ENCODE measurements at places on chromosomes 5 and 9.

DNA sequence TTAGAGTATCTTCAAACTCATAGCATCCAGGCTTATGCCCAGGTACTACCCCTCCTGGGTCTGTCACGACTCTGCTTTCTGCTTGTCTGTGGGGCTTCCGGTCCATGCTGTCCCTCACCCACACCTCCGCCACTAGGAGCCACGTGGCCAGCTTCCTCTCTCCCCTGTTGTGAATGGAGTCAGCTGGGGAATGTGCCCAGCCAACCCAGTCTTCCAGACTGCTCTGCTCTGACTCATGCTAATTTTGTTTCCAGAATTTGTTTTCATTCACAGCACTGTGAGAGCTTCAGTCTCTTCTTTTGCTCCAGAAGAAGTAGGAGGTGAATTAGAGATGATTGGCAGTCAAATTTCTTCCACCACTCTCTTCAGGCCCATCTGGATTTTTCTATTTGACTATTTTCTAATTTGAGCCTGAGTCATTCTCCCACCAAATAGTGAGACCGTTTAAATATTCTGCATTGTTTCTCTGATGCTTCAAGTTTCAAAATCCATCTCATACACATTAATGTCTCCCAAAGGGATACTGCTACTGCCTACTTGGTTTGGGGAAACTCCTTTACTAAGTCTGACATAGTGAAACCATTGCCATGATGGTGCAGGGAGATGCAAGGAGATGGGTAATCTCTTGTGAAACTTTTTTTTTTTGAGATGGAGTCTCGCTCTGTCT, 424.1 kb upstream of the KIF2A start:
- no peak for DNase-seq

- DNase-seq: no peak
Measured at GRCh38 chr5:55022450-55022849, 1.6 kb upstream of the GZMK start.

- no peak for DNase-seq
Measured at GRCh38 chr9:85344901-85345300, 396.9 kb downstream of the AGTPBP1 start.

DNA sequence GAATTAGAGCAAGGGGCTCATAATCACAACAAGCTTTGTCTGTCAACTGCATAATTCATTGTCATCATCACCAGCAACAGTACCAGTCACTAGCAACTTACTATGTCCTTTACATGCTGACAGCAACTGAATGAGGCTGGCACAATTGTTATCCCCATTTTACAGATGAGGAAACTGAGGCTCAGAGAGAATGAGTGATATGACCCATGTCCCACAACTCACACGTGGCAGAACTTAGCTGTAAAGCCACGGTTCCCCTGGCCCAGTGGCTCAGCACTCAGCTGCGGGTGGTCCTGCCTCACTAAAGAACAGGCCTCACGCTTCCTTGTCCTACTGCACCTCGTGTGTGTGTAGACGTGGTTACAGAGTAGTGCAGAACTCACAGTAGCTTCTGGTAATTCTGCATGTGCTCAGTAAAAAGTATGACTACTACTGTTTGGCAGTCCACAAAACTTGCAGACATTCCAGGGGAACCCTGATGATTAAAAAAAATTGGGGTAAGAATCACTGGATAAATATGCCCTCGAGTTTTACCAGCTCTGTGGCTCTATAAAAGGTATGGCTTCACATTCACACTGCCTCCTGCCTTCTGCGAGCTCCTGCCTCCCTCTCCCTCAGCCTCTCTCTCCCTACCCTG, 30.2 kb downstream of the AFAP1L1 start:
- DNase-seq: no peak

GRCh38 chr9:91884696-91885687, 65.0 kb downstream of the ROR2 start:
- no peak for DNase-seq

- no peak for DNase-seq
Measured at GRCh38 chr5:158450751-158451171, 591.8 kb upstream of the CLINT1 start.

GRCh38 chr5:132219981-132220380, 7.7 kb downstream of the P4HA2 start:
- DNase-seq: no peak

GRCh38 chr5:80192507-80193241, 63.2 kb downstream of the SERINC5 start:
- DNase-seq: no peak

DNA sequence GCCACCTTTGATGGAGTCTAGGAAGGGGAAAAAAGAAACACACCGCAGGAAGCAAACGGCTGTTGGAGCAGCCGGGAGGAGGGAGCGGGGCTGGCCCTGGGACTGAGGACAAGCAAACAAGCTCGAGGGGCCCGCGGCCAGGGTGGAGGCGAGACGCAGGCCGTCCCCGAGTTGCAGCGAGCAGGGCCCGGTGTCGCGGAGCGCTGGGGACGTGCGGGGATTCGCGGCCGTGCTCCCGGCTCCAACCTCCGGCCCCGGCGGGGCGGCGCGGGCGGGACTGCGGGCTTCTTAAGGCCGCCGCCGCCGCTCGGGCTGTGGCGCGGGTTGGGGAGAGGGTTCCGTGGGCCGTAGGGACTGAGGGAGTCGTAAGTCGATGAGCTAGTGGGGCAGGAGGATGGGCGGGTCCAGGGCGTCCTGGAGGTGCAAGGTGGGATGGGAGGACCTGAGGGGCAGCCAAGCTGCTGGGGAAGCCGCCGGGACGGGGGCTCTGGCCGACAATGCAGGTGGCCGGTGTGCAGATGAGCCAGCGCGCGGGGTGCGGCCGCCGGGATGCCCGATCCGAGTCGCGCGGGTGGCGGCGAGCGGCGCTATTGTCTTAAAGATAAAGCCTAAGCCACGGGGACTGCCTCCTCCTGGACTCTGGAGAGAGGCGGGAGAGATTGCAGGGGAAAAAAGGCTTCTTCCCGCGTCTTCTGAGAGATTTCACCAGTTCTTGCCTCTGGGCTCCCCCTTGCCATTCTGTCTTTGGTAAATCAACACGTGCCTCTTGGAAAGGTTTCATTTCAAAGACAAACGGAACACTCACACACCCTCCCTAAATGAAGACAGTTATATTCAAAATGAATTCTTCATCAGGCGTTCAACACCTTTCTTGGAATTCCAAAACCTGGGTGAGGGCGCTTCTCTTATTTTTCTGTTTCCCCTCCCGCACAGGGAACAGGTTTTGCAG, 1.6 kb upstream of the HAPLN1 start:
- peak; percentile 69 for DNase-seq

GRCh38 chr5:138597661-138598400, 22.6 kb upstream of the HSPA9 start:
- DNase-seq: no peak

- no peak for DNase-seq
Measured at GRCh38 chr5:1343315-1343751, 1.6 kb downstream of the CLPTM1L start.

DNA sequence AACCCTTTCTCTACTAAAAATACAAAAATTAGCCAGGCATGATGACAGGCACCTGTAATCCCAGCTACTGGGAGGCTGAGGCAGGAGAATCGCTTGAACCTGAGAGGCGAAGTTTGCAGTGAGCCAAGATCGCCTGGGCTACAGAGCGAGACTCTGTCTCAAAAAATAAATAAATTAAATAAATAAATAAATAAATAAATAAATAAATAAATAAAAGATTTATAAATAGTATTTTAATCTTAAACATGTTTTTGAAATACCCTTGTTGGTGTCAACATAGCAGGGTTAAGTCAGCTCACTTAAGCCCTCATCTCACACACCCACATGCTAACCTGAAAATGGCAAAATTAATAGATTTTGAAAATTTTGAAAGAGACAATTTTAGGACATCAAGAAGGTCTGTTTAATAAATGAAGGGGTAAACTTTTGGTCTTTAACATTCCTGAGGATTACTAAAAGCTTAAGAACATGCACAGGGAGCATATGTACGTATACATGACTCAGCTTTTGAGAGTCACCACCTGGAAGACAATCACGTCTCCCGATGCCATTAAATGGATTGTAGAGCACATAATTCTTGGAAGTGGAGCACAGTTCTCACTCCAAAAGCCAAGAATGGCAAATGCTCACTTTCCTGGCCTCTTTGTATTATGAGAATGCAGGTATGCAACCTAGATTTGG, 202.5 kb downstream of the GDNF start:
- DNase-seq: no peak

- DNase-seq: no peak
Measured at GRCh38 chr5:67969631-67970030, 245.9 kb upstream of the PIK3R1 start.

DNA sequence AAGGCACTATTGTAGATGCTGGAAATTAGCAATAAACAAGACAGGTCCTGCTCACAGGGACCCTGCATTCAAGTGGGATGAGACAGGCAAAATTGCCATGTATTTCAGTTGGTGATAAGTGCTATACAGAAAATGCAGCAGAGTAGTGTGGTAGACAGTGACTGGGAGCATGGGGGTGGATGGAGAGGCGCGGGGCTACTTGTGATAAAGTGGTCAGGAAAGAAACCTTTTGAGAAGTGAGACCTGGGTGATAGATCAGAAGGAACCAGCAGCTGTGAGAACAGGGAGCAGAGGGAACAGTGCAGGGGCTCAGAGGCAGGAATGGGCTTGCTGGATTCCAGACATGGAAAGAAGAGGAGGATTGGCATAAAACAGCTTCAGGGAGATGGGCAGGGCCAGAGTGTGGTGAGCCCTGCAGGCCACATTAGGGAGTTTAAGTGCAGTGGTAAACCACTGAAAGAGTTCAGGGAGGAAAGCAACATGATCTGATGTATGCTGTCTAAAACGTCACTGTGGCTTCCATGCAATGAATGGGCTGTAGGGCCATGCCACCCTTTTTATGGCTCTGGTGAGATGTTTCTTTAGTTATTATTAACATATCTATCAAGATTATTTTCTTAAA, 7.3 kb downstream of the CRHBP start:
- no peak for DNase-seq

DNA sequence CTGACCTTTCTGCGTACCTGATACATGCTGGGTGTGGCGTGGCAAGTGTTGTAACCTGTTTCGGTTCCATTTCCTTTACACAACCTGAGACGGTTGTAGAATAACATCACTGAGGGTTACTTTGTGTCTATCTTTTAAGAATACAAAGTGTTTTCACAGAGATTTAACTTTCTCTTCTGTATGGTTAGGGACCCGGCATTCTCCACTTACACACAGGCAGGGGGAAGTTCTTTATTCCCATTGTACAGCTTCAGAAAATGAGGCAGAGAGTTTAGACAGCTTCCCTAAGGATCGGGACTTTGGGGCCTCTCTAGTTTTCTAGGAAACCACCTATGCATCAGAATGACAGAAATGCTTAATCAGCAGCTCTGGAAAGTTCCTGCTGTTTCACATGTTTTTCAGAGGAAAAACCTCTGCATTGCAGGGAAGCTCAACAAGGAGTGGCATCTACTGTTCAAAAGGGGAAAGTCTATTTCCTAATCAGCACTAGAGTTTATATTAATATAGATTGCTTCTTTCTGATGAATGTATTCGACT, 41.3 kb downstream of the CAST start:
- DNase-seq: no peak

Measured in hippocampal formation (tissue), 2 donors.